ENCODE measurements at places on chromosomes 1 and 21.
A peak's percentile ranks its signal among the peaks of the same experiment; 100 is the strongest.

GRCh38 chr1:7474786-7475502 is 296.2 kb upstream of the VAMP3 start:
- peak; percentile 28 for DNase-seq

DNA sequence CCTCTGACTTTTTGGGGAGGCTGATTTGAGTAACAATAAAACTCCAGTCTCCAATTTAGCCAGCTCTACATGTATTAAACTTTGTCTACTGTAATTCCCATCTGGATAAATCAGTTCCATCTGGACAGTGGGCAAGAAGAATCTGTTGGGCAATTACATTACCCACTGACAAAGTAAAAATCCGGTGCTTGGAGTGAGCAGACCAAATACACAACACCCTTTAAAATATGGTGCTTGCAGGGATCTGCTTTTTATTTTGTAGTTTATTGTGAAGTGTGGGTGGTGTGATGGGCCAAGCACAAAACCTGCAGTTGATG is 8.9 kb upstream of the CD55 start:
- DNase-seq: no peak

DNA sequence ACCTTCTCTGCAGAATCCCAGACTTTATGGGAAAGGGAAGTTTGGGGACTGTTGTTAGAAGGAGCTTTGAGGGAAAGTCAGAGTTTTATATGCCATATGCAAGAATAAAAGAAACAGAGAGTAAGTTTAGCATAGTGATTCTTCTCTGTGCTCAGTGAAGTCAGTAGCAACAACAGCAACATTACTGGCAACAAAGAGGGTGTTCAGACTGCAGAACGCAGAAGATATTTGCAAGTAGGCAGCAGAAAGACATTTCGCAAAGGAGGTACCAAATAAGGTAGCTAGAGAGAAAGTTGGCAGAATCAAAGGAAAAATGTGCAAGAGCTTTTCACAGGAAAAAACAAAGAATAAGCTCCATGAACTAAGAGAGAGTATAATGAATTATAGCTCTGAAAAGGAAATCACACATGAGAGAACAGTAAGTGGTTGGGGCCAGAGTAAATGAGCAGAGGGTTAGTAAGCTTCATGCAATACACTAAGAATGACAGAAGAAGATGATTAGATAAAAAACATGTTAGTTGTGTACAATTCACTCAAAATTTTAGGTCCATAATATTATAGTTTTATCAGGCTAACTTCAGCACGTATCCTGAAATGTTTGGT is 98.1 kb downstream of the NEGR1 start:
- no peak for DNase-seq

DNA sequence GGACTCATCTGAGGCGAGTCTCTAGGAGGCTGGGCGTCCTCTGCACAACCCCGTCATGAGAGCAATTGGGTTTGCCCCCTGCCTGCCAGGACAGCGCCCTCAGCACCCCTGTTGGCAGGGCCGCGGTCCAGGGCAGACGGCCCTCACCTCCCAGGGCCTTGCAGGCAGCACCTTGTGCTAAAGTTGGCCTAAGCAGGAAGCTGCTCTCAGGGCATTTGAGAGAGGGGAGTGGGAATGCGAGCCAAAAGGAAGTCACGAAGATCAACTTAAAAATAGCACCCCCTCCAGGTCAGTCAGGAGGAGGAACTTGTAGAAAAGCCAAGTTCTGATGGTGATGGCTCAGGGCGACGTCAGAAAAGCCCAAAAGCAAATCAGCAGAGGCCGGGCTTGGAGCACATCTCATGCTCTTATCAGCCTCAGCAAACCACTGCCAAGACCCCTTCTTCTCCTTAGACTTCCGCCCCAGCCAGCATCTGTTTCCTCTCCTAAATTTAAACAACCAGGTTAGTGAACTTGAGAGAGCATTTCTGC is 12.6 kb upstream of the ADORA3 start:
- peak; percentile 36 for DNase-seq

- no peak for DNase-seq
Observed at GRCh38 chr1:168291222-168291837, 10.7 kb downstream of the TBX19 start.

DNA sequence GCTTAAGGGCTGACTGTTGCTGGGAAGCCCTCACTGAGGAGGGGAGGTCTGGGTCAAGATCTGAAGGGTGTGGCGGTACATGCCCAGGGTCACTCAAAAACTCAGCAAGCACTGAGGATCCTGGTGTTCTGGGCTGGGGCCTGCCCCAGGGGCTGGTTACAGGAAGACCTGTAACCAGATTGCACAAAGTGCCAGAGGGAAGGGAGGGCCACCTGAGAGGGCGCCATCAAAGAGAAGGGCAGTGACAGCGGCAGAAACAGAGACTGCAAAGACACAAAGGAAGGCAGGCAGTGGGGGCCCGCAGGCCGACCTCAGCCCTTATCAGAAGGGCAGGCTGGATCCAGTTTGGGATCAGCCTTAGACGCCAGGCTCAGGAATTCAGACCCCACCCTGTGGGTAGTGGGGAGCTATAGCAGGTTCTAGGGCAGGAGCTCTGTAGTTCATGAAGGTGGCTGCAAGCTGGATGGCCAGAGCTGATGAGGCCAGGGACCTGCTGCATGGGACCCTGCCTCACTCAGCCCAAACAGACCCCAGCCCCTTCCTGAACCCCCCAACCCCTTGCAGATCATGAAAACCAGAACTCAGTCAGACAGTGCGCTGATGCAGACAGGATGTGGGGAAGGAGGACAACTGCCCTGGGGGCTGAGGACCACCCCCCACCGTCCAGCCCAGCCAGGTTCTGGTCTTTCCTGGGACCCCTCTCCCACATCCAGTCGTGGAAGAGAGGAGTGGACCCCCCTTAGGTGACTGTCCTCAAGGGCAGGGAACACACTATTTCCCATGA is 3.9 kb downstream of the SH2D5 start:
- no peak for DNase-seq

DNA sequence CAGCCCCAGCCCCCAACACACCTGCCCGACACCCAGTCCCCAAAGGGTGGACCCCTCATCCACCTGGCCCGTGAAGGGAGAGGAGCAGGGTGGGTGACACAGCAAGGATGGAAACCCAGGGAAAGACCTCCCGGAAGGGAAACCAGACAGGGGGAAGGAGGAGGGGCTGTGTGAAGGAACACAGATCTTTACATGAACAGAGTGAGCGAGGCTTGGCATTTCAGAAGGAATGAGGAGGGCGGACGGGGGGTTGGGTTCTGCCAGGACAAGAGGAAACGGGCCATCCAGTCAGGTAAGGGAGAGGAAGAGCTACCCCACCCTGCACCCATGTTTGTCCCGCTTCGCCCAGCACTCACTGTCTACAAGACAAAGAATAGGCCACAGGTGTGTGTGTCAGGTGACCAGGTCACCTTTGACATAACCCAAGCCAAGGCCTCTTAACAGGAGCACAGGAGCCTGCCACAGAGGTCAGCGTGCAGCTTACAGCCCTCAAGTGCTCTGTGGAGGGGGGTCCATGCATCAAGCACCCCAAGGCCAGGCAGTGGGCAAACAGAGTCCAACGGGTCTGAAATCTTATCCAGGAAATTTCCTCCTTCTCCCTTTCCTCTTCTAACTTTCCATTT is 18.0 kb upstream of the PRDM15 start:
- DNase-seq: no peak

DNA sequence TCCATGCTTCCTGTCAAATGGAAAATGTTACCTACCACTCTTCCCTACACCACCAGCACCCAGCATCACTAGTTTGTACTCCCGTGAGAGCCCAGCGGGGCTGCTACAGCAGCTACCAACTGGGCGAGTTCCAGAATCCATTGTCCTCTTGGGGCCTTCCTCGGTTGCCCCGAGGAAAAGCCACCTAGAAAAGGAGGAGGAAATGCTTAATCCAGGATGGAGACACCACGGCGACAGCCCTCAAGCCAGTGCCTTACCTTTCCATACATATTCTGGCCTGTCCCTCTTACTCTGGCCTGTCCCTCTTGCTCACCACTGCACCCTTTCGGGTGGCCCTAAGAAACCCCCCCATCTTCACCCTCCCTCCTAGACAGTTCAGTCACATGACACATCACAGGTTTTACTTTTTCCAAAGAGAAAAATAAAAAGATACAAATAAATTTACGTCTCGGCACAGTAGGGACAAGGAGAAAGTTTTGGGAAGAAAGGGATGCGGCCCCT is 478 bp downstream of the RIT1 start:
- DNase-seq: peak; percentile 30

- peak; percentile 98 for DNase-seq
Observed at GRCh38 chr1:1273512-1274298, at the start of gene UBE2J2. UBE2J2 (minus strand) TSS chr1:1273854; CDS start chr1:1267992, 5,862 bp downstream.

GRCh38 chr1:184162281-184162680 is 110.8 kb downstream of the TSEN15 start:
- DNase-seq: no peak

DNA sequence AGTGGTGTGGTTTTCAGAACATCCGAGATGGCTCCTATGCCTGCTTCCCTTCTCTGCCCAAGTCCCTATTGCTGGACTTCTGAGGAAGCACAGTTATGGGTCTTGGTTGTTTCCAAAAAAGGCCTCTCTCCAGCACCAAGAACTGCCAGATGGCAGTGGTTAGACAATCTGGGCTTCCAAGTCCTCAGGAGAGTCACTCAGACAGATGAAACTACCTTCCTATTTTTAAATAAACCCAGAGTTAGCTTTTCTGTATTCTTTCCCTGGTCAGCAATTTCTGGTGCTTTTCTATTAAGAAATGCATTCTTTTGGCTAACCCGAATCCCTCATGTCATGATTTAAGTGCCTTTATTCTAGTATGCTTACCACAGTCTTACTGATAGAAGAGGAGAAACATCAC is 245.9 kb downstream of the PRDM2 start:
- no peak for DNase-seq

- no peak for DNase-seq
Observed at GRCh38 chr1:90174246-90174645, 179.3 kb downstream of the ZNF326 start.

DNA sequence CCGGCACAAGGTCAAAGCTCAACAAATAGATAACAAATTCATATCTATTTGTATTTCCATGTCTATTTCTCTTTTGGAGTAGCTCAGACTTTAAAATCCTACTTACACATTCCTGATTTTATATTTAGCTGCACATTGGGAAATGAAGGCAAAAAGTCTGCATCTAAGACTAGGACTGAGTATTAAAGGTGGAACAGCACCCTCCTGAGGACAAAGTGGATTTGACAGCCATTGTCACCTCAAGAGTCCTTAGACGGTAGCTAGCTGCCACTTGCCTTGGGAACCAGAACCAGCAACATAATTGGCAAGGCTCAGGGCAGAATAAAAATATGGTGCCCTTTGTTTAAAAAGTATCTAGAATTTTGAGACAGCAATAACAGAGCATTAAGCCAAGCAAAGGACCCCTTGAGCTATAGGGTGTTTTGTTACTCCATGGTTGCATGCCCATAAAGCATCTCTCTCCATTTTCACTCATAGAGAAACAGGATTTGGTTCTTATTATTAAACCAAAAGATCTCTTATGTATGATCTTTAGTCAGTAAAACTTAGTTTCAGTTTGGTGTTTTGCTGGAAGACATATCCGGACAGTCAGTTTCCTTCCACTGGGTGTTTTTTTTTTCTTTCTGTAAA is 30.0 kb upstream of the SGIP1 start:
- DNase-seq: peak; percentile 72

DNA sequence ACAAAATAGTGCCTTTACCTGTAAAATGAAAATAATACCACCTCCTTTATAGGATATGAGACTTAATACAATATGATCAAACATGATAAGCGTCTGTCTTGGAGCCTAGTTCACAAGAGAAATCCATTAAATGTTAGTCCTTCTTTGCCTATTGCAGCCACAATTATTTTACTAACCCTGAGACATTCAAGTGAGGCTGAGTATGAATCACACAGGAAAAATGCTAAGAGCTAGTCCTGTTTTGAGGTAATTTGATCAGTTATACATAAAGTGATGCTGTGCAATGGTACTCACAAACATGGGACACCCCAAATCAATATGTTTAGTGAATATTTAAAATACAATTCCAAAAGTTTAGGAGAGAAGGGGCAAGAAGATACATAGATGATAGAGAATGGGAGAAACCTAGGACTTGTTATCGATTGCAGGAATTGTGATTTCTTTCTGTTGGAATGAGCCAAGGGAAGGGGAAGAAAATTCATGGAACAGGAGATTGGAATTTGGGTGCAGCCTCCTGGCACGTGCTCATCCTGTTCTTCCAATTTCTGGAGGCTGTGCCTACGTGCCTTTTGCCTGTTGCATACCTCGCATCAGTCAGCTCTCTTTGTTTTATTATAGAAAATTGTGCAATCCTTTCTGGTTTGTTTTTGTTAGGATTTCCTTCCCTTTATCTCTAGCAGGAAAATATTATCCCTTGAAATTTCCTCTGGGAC is 39.9 kb upstream of the BACH1 start:
- DNase-seq: no peak

DNA sequence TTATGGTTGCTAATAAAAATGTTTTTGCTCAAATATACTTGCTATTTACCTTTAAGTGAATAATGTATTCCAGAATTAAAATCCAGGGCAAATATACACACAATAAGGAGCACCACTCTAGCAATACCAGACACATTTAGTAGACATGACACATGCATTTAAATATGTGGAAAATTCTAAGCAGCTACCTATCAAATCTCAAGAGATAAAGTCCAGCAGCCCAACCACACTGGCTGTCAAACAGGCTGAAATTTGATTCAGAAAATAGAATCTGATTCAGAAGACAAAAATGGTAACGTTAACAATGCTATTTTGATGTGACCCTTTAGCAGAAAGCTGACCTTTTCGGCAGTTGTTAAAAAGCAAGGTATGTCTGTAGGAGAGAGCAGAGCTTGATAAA is 42.3 kb downstream of the PLEKHO1 start:
- DNase-seq: no peak

- DNase-seq: no peak
Observed at GRCh38 chr1:23617084-23617521, 57.8 kb upstream of the ID3 start.

DNA sequence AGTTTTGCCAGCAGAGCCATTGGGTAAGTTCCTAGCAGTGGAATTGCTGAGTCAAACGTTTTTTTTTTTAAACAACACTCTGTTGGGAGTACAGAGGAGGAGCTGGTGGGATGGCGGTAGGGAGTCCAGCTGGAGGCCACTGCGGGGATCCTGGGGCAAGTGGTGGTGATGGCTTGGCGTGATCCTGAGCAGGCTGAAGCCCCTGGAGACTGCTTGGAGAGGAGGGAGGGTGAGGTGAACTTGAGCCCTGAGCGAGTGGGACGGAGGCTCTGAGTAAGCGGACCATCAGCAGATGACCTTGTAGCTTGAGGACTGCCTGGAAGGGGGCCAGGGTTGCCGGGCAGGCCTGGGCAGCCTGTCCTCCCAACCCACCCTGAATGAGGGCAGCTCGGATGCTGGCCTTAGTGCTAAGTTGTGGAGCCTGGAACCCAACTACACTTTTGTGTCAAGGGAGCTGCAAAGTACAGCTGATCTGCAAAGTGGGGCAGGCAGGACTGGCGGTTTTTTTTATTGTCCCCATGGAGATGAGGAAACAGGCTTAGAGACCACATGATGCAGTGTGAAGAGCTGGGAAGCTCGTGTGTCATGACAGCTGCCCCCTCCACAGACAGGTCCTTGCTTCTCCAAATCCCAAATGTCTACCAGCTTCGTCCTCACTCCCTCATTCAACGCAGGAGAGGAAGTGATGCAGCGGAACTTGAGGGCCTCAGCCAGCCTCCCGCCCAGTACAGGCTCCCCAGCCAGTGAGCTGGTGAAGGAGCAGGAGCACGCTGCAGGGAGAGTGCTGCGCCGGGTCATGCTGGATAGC is 20.2 kb downstream of the MRPL37 start:
- DNase-seq: no peak

- DNase-seq: no peak
Observed at GRCh38 chr1:43368646-43369020, 822 bp upstream of the ELOVL1 start.

Data from HEK293T (cell line).